AG04449 (cell line): ENCODE measurements at places on chromosomes 13 and 19.
A peak's percentile ranks its signal among the peaks of the same experiment; 100 is the strongest.

- DNase-seq: no peak
Measured at GRCh38 chr13:32033744-32034143, 2.2 kb downstream of the FRY start.

GRCh38 chr13:52887165-52887564, 38.7 kb upstream of the PCDH8 start:
- no peak for DNase-seq

DNA sequence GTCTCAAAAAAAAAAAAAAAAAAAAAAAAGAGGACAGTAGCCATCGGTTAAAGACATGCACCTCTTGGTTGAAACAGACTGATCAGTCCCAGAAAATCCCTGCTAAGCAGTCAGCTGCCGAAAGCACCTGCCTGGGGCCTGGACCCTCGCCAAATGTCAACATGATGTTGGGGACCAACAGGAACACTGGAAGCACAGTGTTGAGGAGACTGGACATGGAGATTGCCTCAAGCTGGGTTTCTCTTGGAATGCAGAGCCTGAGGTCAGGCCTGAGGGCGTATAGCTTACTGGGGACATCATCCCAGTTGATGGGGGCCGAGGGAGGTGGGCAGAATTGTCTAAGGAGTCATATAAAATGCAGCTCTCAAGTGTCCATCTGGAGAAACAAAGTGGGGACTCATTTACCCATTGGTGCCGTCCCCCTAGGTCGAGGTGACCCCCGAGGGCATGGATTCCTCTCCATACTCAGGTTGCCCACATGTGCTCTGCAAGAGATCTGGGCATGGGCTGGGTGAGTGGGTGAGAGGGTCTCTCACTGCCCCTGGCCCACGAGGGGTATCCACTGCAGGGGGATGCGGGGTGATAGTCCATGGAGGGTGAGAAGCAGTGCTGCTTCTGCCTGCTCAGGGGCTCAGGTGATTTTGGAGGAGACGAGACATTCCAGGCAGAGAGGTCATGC, 164.5 kb downstream of the URI1 start:
- no peak for DNase-seq

GRCh38 chr13:78032132-78032531, 113.5 kb upstream of the EDNRB start:
- DNase-seq: no peak

DNA sequence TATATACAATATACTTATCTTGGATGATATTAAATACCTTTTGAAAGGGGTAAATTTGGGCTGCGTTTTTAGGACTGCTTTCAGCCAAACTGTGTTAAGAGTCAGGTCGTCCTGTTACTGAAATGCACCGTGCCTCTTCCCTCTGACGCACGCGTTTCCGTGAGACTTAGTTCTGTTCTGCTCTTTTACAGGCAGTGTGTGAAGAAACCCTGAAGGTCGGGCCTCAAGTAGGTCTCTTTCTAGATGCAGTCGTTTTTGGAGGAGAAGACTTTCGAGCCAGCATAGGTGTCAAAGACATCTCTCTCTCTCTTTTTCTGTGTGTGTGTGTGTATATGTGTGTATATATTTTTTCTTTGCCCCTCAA, 107.0 kb downstream of the ZIC5 start:
- DNase-seq: no peak

DNA sequence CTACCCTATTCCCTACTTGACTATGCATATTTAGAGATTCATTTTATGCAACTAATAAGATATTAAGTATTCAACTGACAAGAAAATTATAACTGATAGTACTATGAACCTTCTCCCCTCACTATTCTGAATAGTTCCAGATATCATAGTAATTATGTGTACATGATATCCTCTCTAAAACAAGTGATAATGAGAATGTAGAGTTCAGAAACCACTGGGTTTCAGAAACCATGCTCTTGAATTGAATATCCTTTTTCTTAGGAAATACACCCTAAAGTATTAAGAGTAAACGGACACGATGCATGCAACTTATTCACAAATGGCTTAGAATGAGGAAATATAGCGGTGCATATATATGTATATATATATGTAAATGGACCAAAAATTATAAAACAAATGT, 160.9 kb downstream of the TBC1D4 start:
- no peak for DNase-seq

DNA sequence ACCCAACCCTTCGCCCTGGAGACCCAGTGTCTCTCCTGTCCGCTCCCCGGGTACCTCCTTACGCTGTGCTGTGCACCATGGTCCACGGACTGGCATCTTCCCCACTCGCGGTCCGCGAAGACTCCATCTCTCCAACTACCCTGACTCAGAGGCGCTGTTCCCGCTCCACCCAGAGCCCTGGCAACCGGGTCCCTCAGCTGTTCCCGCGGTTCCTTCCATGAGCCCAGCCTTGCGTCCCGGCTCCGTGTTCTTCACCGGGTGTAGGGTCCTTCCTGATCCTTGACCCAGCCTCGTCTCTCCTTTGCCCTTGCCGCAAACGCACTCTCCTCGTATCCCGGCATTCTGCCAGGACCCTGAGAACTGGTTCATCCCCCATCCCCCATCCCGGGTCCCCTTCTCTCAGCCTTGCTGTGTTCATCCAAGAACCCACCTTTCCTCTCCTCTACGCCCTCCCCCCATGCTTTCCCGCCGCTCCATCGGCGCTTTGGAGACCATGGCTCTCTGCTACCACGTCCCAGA, 664 bp downstream of the ICAM5 start:
- no peak for DNase-seq

DNA sequence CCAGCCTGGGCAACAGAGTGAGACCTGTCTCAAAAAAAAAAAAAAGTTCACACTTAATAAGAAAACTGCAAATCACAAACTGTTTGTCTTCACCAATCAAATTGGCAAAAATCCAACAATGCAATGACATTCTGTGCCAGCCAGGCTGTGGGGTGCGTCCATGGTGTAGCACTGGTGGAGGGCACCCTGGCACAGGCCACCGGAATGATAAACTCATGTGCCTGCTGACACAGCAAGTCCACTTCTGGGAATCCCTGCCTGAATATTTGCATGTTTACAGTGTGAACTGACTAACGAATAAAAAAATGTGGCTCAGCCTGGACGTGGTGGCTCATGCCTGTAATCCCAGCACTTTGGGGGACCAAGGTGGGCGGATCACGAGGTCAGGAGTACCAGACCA, 1.6 kb upstream of the LRRC25 start:
- no peak for DNase-seq

DNA sequence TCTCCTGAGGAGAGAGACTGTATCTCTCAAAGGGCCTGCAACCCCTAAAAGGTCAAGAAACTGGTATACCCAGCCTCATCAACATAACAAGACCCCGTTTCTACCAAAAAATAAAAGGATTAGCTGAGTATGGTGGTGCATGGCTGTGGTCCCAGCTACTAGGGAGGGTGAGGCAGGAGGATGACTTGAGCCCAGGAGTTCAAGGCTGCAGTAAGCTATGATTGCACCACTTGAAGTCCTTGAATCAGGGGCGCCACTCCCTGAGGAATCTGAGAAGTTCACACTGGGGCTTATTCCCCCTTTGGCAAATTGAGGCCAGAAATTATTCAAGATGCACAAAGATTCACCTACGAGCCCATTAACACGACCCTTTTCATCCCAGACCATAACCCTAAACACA, 83.0 kb downstream of the TSHZ3 start:
- no peak for DNase-seq

DNA sequence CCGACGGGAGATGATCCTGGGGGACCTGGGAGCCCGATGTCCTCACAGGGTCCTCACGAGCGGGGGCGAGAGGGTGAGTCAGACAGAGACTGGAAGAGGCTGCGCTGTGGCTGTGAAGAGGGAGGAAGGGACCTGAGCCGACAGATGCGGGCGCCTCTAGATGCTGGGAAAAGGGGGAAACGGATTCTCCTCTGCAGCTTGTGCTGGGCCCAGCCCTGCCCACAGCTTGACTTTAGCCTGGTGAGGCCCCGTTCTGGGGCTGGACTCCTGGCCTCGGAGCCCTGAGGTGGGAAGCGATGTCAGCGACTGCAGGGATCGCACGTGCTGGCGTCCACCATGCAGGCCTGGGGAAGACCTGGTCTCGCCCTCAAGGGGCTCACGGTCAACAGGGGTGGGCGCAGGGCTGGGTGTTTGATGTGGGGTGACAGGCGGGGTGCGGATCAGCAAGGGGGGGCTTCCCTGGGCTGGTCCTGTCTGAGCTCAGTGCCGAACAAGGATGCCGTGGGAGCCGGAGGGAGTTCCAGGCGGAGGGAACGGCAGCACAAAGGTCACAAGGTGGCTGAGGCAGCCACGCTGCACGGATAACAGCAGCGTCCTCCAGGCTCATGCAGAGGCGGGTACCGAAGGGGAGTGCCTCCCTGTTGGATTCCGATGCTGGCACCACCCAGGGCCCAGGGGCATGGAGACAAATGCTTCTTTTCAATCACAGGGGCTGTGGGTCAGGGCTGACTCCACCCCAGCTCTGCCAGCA, 31.8 kb downstream of the PIP5K1C start:
- DNase-seq: no peak

DNA sequence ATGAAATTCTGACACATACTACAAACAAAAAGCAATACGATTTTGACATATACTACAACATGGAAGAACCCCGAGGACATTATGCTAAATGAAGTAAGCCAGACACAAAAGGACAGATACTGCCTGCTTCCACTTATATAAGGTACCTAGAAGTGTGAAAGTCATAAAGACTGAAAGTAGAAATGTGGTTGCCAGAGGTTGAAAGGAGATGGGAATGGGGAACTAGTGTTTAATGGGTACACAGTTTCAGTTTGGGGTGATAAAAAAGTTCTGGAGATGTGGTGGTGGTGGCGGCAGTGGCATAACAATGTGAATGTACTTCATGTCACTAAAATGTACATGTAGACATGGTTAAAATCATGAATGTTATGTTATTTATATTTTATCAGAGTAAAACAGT, 12.1 kb upstream of the NDFIP2 start:
- no peak for DNase-seq

GRCh38 chr13:100657881-100658315, 16.7 kb downstream of the TMTC4 start:
- DNase-seq: no peak

DNA sequence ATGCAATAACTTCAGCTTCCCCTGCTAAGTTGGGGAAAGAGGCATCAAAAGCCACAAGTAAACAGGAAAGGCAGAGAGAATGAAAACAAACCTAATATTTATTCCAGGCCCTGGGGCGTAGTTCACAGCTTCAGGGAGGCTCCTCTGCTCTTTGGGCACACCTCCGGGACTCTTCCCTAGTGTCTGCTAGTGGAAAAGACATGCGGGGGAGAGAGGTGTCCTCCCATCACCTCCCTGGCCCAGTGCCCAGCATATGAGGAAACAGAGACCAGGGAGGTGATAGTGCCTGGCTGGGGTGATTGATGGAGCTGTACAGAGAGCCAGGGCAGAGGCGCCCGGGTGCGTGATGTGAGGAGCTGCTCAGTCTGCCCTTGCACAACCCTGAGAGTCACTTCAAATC, 71.0 kb downstream of the RASL11A start:
- DNase-seq: no peak

- no peak for DNase-seq
Measured at GRCh38 chr13:44158098-44158521, 215.5 kb upstream of the SERP2 start.

DNA sequence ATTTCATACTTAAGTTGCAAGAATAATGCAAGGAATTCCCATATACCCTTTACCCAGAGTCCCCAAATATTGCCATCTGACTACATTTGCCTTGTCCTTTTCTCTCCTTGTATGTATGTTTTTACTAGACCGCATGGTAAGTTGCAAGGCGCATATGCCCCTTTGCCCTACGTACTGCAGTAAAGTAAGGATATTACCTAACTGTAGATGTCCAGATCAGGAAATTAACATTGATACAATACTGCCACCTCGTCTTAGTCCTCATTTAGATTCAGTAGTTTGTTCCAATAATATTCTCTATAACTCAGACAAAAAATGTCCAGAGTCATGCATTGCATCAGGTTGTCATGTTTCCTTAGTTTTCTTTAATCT, 9.3 kb downstream of the SAFB start:
- no peak for DNase-seq

DNA sequence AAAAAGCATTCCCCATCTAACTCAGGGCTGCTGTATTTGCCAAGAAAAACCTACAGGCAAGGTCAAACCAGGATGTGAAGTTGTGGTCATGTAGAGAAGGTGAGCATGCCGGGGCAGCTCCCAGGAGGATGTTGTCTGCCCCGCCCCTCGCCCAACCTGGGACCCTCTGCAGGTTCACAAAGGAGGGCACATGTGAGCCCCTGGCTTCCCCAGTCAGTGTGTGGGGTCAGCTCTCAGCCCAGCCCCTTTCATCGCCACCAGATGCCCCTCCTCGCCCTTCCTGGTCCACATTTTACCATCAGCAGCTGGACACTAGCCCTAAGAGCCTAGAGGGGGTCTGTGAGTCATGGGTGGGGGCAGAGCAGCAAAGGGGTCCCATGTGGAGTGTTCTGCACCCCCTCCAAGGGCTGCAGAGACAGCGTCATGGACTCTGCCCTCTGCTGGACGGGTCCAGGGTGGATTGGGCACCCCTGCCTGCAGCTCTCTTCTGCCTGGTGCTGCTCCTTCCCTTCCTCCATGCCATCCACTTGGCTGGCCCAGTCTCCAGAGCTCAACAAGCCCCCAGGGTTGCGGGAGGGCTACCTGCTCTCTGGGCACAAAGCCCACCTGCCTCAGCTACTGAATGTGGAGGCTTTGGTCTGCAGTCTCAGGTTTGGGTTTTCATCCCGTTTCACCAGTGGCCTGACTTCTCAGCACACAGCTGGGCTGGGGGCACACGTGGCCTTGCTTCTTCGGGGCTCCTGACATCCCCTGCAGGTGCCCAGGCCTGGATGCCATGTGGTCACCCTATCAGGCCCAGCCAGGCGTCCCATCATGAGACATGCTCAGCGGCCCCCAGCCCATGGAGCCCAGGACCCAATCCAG, 3.7 kb downstream of the PLEKHF1 start:
- no peak for DNase-seq

- no peak for DNase-seq
Measured at GRCh38 chr13:112606109-112607001, 18.4 kb upstream of the TUBGCP3 start.

DNA sequence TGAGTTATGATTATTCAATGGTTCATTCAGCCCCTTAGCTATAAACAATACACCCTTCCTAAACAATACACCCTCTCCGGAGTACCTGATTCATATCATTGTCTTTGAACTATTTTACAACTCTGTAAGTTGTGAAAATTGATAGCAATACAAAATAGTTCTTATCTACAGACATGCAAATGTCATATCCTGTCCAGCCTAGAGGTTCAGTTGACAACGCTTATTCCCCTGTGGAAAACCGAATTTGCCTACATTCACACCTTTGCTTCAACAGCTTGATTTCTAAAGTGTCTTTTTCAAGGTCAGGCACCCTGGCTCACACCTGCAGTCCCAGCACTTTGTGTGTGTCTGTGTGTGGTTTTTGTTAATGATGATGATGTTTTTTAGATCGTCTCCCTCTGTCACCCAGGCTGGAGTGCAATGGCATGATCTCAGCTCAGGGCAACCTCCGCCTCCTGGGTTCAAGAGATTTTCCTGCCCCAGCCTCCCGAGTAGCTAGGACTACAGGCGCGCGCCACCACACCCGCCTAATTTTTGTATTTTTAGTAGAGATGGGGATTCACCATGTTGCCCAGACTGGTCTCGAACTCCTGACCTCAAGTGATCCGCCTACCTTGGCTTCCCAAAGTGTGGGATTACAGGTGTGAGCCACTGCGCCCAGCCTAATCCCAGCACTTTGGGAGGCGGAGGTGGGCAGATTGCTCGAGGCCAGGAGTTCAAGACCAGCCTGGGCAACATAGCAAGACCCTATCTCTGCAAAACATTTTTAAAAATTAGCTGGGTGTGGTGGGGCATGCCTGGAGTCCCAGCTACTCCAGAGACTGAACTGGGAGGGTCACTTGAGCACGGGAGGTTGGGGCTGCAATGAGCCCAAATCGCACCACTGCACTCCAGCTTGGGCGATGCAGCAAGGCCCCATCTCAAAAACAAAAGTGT, 9.6 kb downstream of the C19orf53 start:
- no peak for DNase-seq

- peak; percentile 60 for DNase-seq
Measured at GRCh38 chr13:73198991-73199411, 140.2 kb downstream of the KLF5 start.
